Osteoblast (primary cell): ENCODE measurements at places on chromosomes 12 and 14. TPM values are rescaled to one million over a fixed set of nuclear protein-coding genes. Genes with fewer than 3 reads are reported as not detected.

- peak; percentile 65 for DNase-seq
Observed at GRCh38 chr12:131283191-131283861, 329.6 kb downstream of the ADGRD1 start.

DNA sequence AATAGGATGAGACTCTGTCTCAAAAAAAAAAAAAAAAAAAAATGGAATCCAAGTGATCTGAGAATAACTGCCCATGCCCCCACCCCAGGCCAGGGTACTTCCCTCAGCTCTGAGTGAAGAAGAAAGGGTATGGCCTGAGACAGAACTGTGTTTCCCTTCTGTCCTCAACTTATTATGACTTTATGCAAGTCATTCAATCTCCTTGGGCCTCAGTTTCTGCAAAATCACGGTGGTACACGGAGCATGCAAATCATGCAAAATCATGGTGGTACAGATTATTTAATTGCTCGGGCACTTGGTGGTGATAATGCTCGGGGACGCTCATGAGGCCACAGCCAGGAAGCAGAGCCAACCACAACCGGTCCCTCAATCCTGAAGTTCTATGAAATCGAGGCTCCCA lies 56.5 kb upstream of the TBX3 start:
- DNase-seq, result no peak

- peak; percentile 35 for DNase-seq
Observed at GRCh38 chr14:102490456-102490855, 19.1 kb downstream of the ANKRD9 start.

GRCh38 chr14:92223025-92223424 lies 99.9 kb upstream of the SLC24A4 start:
- DNase-seq, result no peak

- peak; percentile 93 for DNase-seq
Observed at GRCh38 chr14:76772300-76773187, 11.3 kb downstream of the VASH1 start.

DNA sequence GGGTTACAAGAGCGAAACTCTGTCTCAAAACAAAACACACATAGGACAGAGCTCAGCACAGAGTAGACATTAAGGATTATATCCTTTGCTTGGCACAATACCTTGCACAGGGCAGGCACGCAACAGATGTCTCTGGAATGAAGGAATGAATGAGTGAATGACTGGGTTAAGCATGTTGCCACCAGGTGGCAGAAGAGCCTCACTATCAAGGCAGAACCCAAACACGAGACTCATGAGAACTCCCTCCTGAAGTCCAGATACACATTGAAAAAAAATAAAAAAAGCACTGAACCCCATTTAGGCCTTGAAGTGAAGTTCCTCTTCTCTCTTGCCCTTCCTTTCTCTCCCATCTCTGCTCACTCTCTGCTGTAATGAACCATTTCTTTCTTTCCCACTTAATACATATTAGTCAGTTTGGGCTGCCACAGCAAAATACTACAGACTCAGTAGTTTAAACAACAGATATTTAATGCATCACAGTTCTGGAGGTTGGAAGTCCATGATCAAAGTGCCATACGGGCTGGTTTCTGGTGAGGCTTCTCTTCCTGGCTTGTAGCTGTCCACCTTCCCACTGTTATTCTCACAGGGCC lies 26.6 kb upstream of the LTA4H start:
- peak; percentile 86 for DNase-seq

DNA sequence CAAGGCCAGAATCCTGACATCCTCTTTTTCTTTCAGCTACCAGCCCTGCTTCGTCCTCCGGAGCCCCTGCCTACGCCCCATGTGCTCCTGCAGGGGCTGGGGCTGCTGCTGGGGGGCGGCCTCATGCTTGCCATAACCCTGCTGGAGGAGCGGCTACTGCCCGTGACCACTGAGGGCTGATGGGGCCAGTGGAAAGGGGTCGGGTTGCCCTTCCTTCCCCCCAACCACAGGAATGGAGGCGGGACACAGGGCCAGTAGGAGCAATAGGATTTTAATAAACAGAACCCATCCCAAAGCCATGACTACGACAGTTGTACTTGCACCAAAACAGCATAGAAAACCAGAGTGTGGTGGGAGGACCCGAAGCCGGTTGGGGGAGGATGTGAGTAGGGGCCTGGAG lies 7.7 kb downstream of the SLC39A5 start:
- peak; percentile 66 for DNase-seq

Gene POLE2
- 4.4 and 6.2 TPM in 2 replicates for total RNA-seq

Gene ALKBH2
- 22.4 and 25.0 TPM in 2 replicates for total RNA-seq
